HCT116 (cell line): ENCODE measurements at places on chromosomes 12 and 14.

- H3K4me3 ChIP-seq, result no peak overlapping the region
- H3K4me1 ChIP-seq, result no peaks in the 10 kb centered on the region
- no peaks in the 10 kb centered on the region for H3K27me3 ChIP-seq
- no peak overlapping the region for H3K27ac ChIP-seq
Observed at GRCh38 chr12:82176026-82176425, 182.2 kb downstream of the CCDC59 start.

GRCh38 chr12:122855928-122856831 is 20.9 kb downstream of the HIP1R start:
- H3K27ac ChIP-seq, result no peak overlapping the region
- H3K36me3 ChIP-seq, result peaks cover 7% of the 10 kb centered on the region; the same call in 1 of the 2 replicates
- DNase-seq, result no peak
- H3K4me3 ChIP-seq, result no peak overlapping the region

GRCh38 chr12:6180268-6181051 is 19.7 kb upstream of the CD9 start:
- H3K4me1 ChIP-seq, result peaks cover 16% of the 10 kb centered on the region
- no peak overlapping the region for H3K4me3 ChIP-seq
- H3K27ac ChIP-seq, result peak overlapping the region; percentile 29; the same call in 1 of the 2 replicates
- no peaks in the 10 kb centered on the region for H3K36me3 ChIP-seq

- no peaks in the 10 kb centered on the region for H3K27me3 ChIP-seq
- H3K4me1 ChIP-seq, result no peaks in the 10 kb centered on the region
- no peaks in the 10 kb centered on the region for H3K36me3 ChIP-seq
- DNase-seq, result no peak
- no peak overlapping the region for H3K27ac ChIP-seq
Observed at GRCh38 chr14:60642270-60643140, 6.8 kb downstream of the SIX1 start.

- peaks cover 83% of the 10 kb centered on the region for H3K4me1 ChIP-seq
- H3K27me3 ChIP-seq, result no peaks in the 10 kb centered on the region
- H3K4me3 ChIP-seq, result no peak overlapping the region
- no peaks in the 10 kb centered on the region for H3K36me3 ChIP-seq
Observed at GRCh38 chr12:31488737-31489338, 102.1 kb downstream of the DENND5B start.

- H3K4me1 ChIP-seq, result no peaks in the 10 kb centered on the region
- H3K36me3 ChIP-seq, result no peaks in the 10 kb centered on the region
- no peak for DNase-seq
- H3K27me3 ChIP-seq, result no peaks in the 10 kb centered on the region
Observed at GRCh38 chr12:66319266-66319954, 17.1 kb downstream of the HELB start.

DNA sequence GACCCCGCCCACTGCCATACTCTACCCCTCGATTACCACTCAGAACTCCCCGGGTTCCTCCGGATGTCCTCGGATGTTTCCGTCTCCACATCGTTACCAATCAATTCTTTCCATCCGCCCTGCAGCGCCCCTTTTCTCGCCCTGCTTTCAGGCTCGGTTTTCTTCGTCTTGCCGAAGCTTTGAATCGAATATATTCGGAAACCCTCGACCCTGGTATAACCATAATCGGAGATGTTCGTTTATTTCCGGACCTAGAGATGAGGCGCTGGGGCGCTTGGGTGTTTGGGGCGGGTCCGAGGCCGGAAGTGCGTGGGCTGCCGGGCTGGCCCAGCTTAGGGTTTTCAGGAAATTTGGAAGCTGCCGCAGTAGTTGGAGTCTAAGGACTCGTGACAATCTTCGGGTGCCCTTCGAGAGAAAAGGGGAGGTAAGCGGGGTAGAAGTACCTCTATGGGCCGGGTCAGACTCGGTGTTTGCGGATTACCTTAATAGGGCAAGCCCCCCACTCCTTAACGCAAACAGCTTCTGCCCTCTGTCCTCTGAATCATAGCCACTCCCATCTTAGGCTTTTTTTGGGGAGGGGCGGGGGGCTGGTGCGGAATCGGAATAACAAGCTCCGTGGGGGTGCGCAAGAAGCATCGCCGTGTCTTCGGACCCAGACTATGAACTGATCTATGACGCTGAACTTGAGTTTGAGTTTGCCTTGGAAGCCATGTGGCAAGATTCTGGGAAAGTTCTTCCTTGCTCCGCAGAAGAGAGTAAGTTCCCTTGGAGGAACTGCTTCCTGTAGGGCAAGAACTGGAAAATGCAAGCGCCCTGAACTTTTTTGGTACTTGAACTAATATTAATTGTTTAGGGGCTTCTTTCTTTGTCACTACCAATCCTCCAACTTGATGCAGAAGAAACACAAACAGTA is at the start of gene C14orf119:
Gene C14orf119 (plus strand): TSS at position 310 of the 913 bp plus-strand sequence. CDS start 2,154 bp downstream, outside the sequence.
- no peaks in the 10 kb centered on the region for H3K27me3 ChIP-seq
- H3K4me1 ChIP-seq, result peaks cover 12% of the 10 kb centered on the region; the same call in 1 of the 2 replicates
- peak within 1 kb of the TSS; percentile 90 for H3K4me3 ChIP-seq
- peaks cover 33% of the 10 kb centered on the region for H3K36me3 ChIP-seq
- peak; percentile 99 for DNase-seq

DNA sequence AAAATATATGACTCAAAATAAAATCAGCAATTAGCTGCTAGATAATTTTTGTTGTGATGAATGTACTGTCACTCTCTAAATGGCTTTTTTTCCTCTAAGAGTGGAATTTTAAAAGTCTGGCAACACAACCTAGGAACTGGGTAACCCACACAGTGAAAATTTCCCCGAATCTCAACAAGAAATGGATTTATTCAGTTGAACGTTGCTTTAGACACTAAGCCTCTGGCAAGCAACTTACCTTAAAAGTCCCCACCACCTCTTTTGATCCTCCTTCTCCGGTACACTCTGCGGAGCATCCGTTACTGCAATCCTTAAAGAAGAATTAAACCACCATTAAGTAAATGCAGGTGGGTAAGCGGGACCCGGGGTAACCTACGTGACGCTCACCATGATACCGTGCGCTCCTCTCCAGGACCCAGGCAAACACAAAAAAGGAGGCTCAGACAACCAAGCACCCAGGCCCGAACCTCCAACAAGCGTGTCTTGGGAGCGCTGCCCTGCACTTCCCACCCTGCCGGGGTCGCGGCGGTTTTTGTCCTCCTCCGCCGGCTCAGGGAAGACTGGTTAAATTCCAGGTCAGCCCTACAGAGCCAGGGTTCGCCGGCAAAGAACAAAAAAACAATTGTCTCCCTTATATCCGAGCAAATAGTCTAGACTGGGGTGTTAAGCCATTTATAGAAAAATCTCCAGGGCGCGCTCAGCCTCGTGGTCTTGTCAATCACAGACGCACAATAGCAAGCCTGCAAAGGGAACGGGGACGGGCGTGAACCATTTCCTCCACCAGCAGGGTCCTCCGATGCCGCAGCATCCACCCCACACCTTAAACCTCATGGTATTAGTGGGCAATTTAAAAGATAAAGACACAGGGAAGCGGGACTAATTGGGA is 47.1 kb downstream of the BCAT1 start:
- H3K4me3 ChIP-seq, result no peak overlapping the region
- no peaks in the 10 kb centered on the region for H3K4me1 ChIP-seq
- no peak overlapping the region for H3K27ac ChIP-seq

DNA sequence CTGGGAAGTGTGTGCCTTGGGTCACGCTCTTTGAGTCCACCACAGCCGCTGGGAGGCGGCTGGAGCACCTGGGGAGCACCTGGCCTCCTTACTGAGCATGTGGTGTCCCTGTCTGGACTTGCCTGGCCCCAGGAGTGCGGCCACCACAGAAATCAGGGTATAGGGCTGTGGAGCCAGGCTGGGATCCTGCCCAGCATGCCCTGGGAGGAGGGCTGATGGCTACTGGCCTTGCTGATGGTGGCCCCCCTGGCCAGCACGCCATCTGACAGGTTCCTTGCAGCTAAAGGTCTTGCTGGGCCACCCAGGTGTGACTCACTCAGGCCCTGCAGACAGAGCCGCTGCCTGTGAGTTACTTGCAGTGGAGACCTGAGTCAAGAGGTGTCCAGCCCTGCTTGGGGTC is 6.0 kb downstream of the ULK1 start:
- H3K27ac ChIP-seq, result peak overlapping the region; percentile 17; the same call in 1 of the 2 replicates
- peaks cover 2% of the 10 kb centered on the region; the same call in 1 of the 2 replicates for H3K36me3 ChIP-seq
- no peaks in the 10 kb centered on the region for H3K27me3 ChIP-seq
- DNase-seq, result no peak

DNA sequence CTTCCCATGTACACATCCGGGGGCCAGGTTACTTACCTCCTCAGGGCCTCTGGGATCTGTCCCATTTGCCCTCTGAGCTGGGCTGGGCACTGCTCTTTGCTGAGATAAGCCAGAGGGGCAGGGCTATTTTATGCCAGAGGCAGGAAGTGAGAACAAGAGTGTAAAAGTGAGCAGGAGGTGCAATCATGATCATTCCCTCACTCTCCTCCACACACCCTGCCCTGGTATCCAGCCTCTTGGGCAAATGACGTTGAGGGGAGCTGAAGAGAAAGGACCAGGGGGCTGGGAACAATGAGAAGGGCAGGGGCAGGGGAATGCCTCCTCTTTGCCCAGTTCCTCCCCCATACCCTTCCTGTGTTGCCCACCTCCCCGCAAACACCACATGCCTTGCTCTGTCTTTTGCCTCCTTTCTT is 4.2 kb downstream of the LPAR5 start:
- H3K27me3 ChIP-seq, result no peaks in the 10 kb centered on the region
- H3K4me1 ChIP-seq, result peaks cover 24% of the 10 kb centered on the region
- no peak overlapping the region for H3K4me3 ChIP-seq
- H3K27ac ChIP-seq, result no peak overlapping the region
- DNase-seq, result no peak
- no peaks in the 10 kb centered on the region for H3K36me3 ChIP-seq

GRCh38 chr12:58563621-58564020 is 356.7 kb downstream of the LRIG3 start:
- H3K36me3 ChIP-seq, result no peaks in the 10 kb centered on the region
- H3K27ac ChIP-seq, result no peak overlapping the region
- no peak for DNase-seq
- no peaks in the 10 kb centered on the region for H3K27me3 ChIP-seq

DNA sequence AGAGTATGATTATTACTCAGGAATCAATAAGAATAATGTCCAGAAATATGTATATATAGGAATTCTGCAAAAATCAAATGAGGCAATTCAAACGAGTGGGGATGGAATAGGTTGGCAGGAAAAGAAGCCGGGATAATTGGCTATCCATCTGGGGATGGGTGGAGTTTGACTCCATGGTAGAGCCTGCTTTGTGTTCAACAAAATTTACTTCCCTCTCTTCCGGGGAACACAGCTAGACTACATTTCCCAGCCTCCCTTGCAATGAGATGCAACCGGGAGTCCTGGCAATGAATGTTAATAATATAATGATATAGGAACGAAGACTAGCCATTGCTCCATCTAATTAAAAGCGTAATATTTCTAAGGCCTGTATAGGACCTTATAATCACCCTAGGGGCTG is 146.6 kb downstream of the EFCAB11 start:
- no peaks in the 10 kb centered on the region for H3K36me3 ChIP-seq
- no peak overlapping the region for H3K27ac ChIP-seq
- DNase-seq, result no peak
- H3K4me1 ChIP-seq, result no peaks in the 10 kb centered on the region
- no peak overlapping the region for H3K4me3 ChIP-seq
- H3K27me3 ChIP-seq, result no peaks in the 10 kb centered on the region

- H3K4me1 ChIP-seq, result no peaks in the 10 kb centered on the region
- H3K36me3 ChIP-seq, result no peaks in the 10 kb centered on the region
- DNase-seq, result no peak
- H3K27ac ChIP-seq, result no peak overlapping the region
- H3K27me3 ChIP-seq, result no peaks in the 10 kb centered on the region
- no peak overlapping the region for H3K4me3 ChIP-seq
Observed at GRCh38 chr14:52023518-52023917, 34.2 kb downstream of the RTRAF start.

DNA sequence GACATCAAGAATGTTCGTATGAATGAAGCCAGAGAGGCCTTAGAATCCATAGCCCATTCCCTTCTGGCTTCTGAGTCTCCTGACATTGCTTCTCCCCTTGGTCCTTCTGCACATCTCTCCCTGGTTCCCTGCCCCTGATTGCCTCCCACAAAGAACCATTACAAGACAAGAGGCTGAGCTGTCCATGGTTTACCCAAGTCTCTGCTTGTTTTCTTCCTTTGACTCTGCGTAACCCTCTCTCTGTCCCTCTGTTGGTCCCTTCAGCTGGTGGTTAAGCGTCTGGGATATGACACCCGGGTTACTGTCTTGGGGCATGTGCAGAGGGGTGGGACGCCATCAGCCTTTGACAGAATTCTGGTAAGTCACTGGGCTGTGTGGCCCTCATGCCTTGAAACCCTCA is 15.9 kb downstream of the PFKM start:
- H3K27me3 ChIP-seq, result no peaks in the 10 kb centered on the region
- no peak overlapping the region for H3K4me3 ChIP-seq

- no peaks in the 10 kb centered on the region for H3K4me1 ChIP-seq
- DNase-seq, result no peak
- no peak overlapping the region for H3K27ac ChIP-seq
- H3K4me3 ChIP-seq, result no peak overlapping the region
Observed at GRCh38 chr14:86430853-86431252, 900.9 kb downstream of the FLRT2 start.

GRCh38 chr14:61860294-61860918 is 98.2 kb downstream of the SNAPC1 start:
- H3K27ac ChIP-seq, result no peak overlapping the region
- no peaks in the 10 kb centered on the region for H3K27me3 ChIP-seq
- H3K4me3 ChIP-seq, result no peak overlapping the region
- H3K4me1 ChIP-seq, result no peaks in the 10 kb centered on the region
- no peaks in the 10 kb centered on the region for H3K36me3 ChIP-seq
- peak; percentile 23 for DNase-seq

DNA sequence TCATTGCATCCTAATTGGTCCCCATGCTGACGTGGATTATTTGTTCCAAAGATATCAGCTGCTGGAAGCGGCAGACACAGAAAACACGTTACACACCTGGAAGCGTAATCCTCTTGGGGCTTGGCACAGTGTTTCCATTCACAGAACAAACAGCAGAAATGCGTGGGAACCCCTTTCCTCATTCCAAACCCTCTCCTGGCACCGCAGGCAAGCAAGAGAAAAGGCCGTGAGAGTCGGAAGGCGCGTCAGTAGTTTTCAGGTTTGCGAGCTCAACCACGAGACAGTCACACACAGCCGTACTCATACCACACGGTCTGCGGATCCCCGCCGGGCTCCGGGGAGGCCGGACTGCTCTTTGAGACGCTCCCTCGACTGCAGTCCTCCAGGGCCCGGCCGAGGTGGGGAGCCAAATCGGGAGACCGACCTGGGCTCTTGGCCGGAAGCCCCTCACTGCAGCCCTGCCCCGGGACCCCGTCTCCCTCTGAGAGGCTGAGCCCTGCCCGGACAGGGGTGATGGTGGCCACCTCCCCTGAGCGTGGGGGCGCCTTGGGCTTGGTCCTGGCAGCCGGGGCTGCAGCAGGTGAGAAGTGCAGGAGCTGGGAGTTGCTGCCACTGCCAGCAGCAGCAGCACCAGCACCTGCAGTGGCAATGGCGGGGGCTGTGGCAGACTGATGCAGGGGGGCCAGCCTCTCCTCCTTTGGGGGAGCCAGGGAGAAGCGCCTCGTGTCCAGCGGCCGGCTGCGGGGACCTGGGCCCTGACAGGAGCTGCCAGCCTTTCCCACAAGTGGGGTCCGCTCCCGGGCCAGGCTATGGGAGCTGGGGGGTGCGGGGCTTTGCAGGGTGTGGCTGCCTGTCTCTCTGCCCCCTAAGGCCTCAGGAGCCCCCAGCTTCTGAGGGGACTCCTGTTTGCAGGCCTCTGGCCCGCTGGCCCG is 28.1 kb upstream of the GPR68 start:
- H3K4me3 ChIP-seq, result no peak overlapping the region
- no peak for DNase-seq
- no peaks in the 10 kb centered on the region for H3K27me3 ChIP-seq

- H3K27me3 ChIP-seq, result no peaks in the 10 kb centered on the region
- no peaks in the 10 kb centered on the region for H3K36me3 ChIP-seq
- no peaks in the 10 kb centered on the region for H3K4me1 ChIP-seq
- no peak overlapping the region for H3K4me3 ChIP-seq
- DNase-seq, result no peak
Observed at GRCh38 chr14:24064856-24065255, 6.5 kb upstream of the CPNE6 start.
